ENCODE measurements at places on chromosomes 1 and 21. TPM values are rescaled to one million over a fixed set of nuclear protein-coding genes. Genes with fewer than 3 reads are reported as not detected.

DNA sequence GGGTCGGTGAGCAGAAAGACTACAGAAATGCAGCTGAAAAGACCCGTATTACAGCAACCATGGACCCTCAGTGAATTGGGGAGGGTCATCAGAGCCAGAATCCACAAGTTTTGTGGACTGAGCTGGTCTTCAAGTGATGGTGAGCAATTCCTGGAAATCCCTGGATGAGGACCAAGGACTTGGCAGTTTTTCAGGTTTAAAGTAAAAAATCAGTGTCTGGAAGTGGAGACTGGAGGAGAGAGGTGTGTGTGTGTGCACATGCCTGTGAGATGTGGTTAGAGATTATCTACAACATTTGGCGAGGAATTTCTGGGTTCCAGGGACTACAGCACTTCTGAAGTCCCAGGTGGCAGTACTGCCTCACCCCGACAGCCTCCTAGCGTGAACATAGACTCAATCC is 56.4 kb downstream of the KIRREL1 start:
- DNase-seq, result no peak

DNA sequence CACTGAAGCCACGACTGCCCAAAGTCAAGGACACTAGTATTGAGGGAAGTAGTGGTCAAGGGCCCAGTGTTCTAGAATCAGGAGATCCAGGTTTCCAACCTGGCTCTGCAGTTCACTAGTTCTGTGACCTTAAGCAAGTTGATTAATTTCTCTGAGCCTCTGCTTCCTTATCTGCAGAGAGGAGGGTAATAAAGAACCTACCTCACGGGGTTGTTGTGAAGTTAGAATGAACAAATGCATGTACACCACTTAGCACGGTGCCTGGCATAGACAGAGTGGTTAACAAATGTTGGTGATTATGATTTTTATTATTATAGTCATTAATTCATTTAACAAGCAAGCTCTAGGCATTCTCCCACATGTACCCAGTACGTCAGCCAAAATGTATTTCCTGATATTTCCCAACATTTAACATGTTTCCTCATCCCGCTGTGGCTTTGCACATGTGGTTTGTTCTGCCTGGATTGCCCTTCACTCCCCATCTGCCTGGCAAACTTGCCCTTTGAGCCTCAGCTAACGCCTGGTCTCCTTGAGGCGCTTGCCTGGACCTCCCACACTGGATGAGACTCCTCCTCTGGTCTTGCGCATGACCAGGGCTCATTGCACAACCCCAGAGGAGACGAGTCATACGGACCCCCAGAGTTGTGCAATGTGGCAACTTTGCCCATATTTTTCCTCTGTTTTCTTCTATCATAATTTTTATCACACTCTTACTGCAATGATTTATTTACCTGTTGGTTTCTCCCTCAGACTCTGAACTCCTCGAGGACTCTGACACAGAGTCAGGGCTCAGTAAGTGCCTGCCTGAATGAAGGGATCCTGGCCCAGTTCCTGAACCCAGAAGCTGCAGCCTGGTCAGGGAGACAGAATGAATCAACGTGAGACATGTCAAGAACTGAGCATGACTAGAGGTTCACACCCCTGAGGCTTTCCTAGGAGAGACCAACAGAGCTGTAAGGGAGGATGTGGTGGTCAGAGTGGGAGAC is 20.7 kb upstream of the MFSD2A start:
- DNase-seq, result no peak

The KCNK1 gene
- 18.7 TPM for total RNA-seq

GRCh38 chr1:118986555-118987467 is 1.3 kb downstream of the TBX15 start:
- DNase-seq, result no peak

The GJB5 gene
- 7.5 TPM for total RNA-seq

- DNase-seq, result no peak
Measured at GRCh38 chr1:75529488-75529887, 81.4 kb downstream of the SLC44A5 start.

DNA sequence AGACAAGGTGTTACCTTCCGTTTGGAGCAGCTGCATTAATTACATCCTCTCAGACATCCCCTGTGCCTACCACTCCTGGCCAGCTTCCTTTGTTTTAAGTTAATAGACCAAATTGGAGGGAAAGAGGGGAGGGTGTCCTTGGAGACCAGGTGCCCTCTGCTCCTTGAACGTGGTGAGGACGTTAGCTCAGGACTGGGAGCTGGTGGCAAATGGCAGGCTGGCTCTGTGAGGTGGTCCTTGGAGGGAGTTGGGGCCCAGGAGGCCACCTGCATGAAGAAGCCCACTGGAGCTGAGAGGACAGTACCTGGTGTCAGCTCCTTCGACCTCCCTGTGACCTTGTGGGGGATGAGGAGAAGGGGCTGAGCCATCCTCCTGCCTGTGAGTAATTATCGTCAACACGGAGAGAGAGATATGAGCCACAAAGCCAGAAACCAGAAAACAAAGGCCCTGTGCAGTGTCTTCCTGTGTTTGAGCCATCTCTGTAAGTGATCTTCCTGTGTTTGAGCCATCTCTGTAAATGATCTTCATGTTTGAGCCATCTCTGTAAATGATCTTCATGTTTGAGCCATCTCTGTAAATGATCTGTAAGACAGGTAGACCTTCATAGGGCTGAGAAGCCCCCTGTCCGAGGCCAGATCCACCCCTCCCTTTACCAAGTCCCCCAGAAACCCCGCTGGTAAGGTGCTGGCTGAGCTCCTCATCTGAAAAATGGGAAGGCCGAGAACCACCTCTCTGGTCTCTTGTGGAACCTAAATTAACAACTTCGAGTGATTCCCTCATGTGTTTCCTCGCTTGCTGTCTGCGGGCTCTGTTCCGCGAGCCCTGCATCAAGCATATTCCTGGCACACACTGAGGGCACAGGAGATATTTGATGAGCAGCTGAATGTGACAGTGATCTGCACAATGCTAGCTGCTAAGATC is 126.0 kb downstream of the CAMTA1 start:
- no peak for DNase-seq

The CGN gene
- 52.8 TPM for total RNA-seq

DNA sequence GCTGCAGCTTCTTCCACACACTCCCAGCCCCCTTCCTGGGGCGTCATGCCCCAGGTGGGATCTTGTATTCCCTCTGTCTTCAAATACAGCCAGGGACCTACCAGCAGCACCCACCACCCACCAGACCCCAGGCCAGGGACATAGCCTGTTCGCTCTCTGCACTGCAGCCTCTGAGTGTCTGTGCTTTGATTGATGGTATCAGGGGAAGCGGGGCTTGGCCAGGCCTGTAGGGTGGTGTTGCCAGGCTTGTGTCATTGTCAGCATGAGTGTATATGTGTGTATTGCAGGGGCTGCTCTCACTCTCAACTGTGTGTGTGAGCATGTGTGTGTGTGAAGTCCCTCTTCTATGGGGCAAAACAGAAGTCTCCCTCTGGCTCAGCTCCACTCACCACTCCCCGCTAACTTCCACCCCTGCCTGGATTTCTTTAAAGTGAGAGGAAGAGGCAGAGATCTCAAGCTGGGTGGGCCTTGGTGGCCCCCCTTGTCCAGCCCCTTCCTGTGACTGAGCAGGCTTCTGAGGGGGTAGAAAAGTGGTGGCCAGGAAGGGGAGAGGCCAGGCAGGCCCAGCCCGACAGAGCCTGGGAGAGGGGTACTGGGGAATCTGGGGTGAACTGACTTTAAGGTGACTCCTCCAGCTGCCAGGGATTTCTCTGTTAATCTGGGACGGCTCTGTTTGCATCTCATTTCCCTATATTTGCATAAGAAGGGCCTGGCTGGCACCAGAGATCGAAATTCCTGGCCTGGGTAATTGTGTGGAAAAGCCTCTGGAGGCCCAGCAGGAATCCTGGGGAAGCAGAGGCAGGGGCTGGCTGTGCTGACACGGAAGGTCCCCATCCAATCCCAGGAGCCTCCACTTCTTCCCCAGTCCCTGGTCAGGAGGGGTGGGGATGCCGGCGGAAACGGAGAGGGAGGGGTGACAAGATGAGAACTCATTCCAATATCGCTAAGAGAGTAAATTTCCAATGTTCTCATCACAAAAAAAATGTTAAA is 18.6 kb upstream of the ADGRB2 start:
- DNase-seq, result no peak

The RPRD2 gene
- 37.8 TPM for total RNA-seq

The HTR6 gene
- not detected for total RNA-seq

GRCh38 chr1:236516929-236517704 is 6.7 kb upstream of the LGALS8 start:
- no peak for DNase-seq

The ANKRD34A gene
- total RNA-seq, result 0.94 TPM

The FCRLB gene
- total RNA-seq, result 0.82 TPM

DNA sequence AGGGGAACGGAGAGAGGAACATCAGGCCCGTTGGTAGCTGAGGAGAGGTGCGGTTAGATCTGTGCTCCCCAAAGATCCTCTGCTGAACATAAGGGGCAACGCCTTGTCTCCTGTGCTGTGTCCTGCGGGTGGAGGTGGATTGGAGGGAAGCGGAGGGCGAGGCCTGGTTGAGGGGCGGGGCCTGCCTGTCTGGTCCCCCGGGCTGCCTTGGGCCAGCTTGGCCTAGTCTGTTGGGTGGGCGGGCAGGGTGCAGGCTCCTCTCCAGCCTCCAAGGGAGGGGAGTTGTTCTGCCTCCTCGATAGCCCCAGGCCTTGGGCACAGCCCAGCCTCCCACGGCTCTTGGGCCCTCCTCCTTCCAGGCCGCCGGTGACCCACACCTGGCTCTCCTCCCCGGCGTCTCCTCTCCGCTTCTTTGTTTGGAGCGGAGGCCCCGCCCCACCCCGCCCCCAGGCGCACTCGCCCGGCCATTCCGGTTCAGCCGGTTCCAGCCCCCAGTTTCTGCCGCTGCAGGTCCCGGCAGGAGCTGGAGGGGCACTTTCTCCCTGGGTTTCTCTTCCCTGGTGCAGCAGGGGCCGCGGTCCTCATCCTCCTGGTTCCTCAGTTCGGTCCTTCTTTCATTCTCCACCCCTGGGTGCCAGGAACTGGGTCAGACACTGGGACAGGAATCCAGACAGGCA is 19.4 kb downstream of the PTPRF start:
- peak; percentile 84 for DNase-seq

The CNR2 gene
- not detected for total RNA-seq

GRCh38 chr1:46474570-46474969 is 15.1 kb upstream of the DMBX1 start:
- DNase-seq, result no peak

- no peak for DNase-seq
Measured at GRCh38 chr1:77459881-77460280, 178.1 kb downstream of the AK5 start.

The KRTAP10-7 gene
- total RNA-seq, result not detected

DNA sequence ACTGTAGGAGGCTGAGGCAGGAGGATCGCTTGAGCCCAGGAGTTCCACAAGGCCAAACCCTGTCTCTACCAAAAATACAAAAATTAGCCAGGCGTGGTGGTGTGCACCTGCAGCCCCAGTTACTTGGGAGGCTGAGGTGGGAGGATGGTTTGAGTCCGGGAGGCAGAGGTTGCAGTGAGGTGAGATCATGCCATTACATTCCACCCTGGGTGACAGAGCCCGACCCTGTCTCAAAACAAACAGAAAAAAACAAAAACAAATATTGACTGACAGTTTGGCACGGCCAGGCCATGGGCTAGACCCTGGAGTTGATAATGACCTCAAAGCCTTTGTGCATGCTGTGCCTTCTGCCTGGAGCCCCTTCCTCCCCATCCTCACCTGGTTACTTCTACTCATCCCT is 19.2 kb upstream of the RSPO1 start:
- no peak for DNase-seq

- no peak for DNase-seq
Measured at GRCh38 chr1:230076121-230076520, 9.1 kb downstream of the GALNT2 start.

GRCh38 chr1:94279038-94279437 is 41.7 kb upstream of the ARHGAP29 start:
- no peak for DNase-seq

GRCh38 chr1:240732390-240732789 is 120.4 kb upstream of the GREM2 start:
- DNase-seq, result no peak

DNA sequence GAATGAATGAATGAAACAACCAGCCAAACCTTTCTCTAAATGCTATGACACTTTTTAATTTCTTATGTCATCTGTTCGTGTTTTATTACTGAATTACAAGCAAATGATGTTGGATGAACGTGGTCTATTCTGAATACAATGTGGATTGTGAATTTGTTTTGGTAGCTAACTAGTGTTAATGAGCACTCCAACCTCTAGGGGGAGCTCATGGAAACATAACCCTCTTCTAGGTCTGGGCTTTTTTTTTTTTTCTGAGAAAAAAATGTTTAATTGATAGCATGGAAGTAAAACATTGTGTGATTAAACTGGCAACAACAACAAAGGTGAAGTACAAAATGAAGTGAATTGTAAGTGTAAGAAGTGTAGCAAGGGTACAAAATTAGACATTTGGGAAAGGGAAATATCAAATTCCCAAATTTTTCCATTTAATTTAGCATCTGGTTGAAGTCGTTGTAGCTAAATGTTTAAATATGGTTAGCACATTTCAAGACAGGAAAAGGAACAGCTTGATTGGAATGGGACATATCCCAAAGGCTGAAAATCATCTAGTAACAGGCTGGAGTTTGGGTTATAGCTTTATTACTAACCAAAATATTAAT is 42.6 kb upstream of the PTGS2 start:
- no peak for DNase-seq

GRCh38 chr1:8006037-8006963 is 19.8 kb downstream of the ERRFI1 start:
- DNase-seq, result no peak

DNA sequence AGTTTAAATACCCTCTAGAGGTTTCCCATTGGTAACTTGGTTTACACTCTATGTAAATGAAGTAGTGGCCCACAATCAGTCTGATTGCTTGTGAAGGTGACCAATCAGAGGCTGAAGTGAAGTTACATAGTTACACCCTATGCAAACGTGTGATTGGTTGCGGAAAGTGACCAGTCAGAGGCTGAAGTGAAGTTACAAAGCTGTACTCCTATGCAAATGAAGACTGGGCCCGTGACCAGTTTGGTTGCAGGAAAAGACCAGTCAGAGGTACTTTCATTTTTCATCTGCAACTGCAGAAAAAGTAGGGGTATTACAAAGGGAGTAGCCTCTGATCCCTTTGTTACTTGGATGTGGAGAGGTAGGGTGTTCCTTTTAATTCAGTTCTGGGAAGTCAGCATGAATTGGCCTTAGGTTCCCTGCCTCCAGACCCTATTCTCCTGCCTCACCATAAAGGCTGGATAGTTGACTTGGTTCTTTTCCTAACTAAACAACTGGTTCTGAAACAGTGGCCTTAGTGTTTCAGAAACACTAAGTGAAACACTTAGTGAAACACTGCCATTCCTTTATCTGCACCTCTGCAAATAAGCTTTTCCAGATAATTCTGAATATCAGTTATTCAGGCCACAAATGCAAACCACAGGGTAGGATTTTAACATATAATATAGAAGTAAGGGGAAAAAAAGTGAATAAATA is 39.3 kb downstream of the MAGI3 start:
- DNase-seq, result no peak

DNA sequence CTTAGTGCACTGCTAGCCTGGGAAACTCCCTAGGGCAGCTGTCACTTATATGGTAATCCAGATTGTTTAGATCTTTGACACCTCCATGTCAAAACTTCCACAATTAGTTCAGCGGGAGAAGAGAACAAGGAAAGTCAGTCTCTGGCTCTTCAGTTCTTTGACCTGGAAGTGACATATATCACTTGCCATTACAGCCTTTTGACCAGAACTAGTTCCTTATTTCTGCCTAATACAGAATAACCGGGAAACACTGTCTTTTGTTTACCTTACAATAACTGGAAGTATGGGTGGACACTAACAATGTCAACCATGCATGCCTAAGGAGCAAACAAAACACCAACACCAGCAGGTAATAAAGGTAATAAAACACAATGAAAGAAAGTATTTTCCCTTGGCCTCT is 68.3 kb downstream of the C4BPA start:
- DNase-seq, result no peak

Data from type B pancreatic cell (in vitro differentiated cells).